ENCODE measurements at places on chromosomes 16 and 17. TPM values are rescaled to one million over a fixed set of nuclear protein-coding genes. Genes with fewer than 3 reads are reported as not detected.
A peak's percentile ranks its signal among the peaks of the same experiment; 100 is the strongest.

Gene ACSM5
- total RNA-seq = not detected

Gene RAMP2
- not detected for total RNA-seq

Gene CA10
- not detected for total RNA-seq

Gene CX3CL1
- total RNA-seq = not detected

Gene AMFR
- 48.8 TPM for total RNA-seq

- no peak overlapping the region for H3K27ac ChIP-seq
- peaks cover 22% of the 10 kb centered on the region for H3K4me1 ChIP-seq
- no peaks in the 10 kb centered on the region for H3K27me3 ChIP-seq
- H3K4me3 ChIP-seq = no peak overlapping the region
- no peak for DNase-seq
These were observed 20.1 kb downstream of the MINK1 start for GRCh38 chr17:4853208-4853671.

- H3K4me1 ChIP-seq = peaks cover 38% of the 10 kb centered on the region
- no peak overlapping the region for H3K27ac ChIP-seq
- DNase-seq = no peak
- H3K36me3 ChIP-seq = peaks cover 22% of the 10 kb centered on the region
- H3K4me3 ChIP-seq = no peak overlapping the region
- H3K27me3 ChIP-seq = no peaks in the 10 kb centered on the region
These were observed 8.2 kb upstream of the GGA2 start for GRCh38 chr16:23518435-23518891.

DNA sequence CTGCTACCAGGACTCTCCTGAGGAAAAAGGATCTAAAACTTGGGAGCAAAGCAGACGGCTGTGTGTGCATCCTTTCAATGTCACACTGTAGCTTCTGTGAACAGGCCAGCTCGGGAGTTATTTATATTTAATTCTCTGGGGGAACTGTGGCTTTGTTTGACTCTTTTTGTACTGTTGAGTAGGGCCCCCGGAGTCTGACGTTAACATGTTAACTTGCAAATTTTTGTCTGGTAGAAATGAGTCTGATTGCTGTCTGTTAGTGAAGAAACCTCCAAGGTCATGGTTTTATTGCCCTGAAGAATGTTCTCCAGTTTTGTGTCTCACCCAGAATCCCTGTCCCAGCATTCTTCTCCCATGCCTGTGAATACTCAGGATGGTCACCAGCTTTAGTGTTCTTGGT is 14.2 kb upstream of the KCNG4 start:
- no peaks in the 10 kb centered on the region for H3K36me3 ChIP-seq
- no peak overlapping the region for H3K4me3 ChIP-seq
- H3K4me1 ChIP-seq = no peaks in the 10 kb centered on the region
- peaks cover 31% of the 10 kb centered on the region for H3K27me3 ChIP-seq
- H3K27ac ChIP-seq = no peak overlapping the region

DNA sequence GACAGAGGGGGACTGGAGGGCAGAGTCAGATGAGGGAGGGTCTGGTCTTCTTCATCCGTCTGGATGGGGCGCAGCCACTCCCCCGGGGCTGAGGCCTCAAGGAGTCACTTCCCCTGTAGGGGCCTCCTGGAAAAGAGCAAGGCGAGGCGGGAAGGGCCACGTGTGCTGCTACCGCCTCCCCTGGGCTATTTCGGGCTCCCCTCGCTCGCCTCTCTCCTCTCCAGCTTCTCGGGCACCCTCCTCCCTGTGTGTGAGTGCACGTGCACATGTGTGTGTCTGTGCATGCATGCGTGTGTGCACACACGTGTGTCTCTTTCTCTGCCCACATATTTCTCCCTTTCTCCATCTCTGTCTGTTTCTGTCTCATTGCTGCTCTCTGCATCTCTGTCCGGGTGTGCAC is 10.1 kb downstream of the GSG1L start:
- no peaks in the 10 kb centered on the region for H3K36me3 ChIP-seq
- no peak overlapping the region for H3K27ac ChIP-seq
- no peak overlapping the region for H3K4me3 ChIP-seq
- H3K4me1 ChIP-seq = no peaks in the 10 kb centered on the region
- H3K27me3 ChIP-seq = peaks cover 3% of the 10 kb centered on the region

DNA sequence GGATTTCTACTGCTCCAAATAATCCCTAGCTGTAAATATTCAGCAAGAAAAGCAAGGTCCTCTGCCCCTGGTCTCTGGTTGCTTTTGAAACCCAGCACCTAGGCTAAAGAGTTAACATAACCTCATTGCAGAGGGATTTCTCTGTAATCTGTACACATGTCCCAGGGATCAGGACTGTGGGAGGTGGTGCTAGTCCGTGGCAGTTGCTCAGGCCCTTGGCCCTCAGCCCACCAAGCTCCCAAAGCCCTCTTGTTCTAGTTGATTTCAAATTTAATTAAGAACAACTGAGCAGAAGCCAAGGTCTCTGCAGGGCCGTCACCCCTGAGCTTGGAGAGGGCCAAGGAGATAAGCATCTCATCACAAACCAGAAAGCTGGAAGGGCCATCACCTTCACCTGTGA is 181.1 kb downstream of the SOX9 start:
- no peak overlapping the region for H3K4me3 ChIP-seq
- no peaks in the 10 kb centered on the region for H3K4me1 ChIP-seq
- H3K36me3 ChIP-seq = no peaks in the 10 kb centered on the region
- H3K27ac ChIP-seq = no peak overlapping the region
- H3K27me3 ChIP-seq = no peaks in the 10 kb centered on the region

- H3K27me3 ChIP-seq = no peaks in the 10 kb centered on the region
- no peak overlapping the region for H3K4me3 ChIP-seq
- no peaks in the 10 kb centered on the region for H3K36me3 ChIP-seq
- no peak for DNase-seq
- no peak overlapping the region for H3K27ac ChIP-seq
These were observed 15.6 kb downstream of the SNX29 start for GRCh38 chr16:11992008-11992584.

GRCh38 chr17:73089322-73090317 is 2.9 kb downstream of the SLC39A11 start:
- H3K4me1 ChIP-seq = peaks cover 20% of the 10 kb centered on the region
- DNase-seq = no peak
- no peaks in the 10 kb centered on the region for H3K27me3 ChIP-seq
- H3K27ac ChIP-seq = no peak overlapping the region

- peaks cover 61% of the 10 kb centered on the region for H3K4me1 ChIP-seq
- H3K27me3 ChIP-seq = peaks cover 2% of the 10 kb centered on the region
- H3K27ac ChIP-seq = no peak overlapping the region
- H3K4me3 ChIP-seq = no peak overlapping the region
These were observed 519.1 kb downstream of the MAF start for GRCh38 chr16:79081297-79082066.

GRCh38 chr17:63537991-63538692 is 12.1 kb upstream of the DCAF7 start:
- DNase-seq = no peak
- H3K27me3 ChIP-seq = peaks cover 32% of the 10 kb centered on the region
- H3K4me1 ChIP-seq = peaks cover 4% of the 10 kb centered on the region
- H3K27ac ChIP-seq = no peak overlapping the region

DNA sequence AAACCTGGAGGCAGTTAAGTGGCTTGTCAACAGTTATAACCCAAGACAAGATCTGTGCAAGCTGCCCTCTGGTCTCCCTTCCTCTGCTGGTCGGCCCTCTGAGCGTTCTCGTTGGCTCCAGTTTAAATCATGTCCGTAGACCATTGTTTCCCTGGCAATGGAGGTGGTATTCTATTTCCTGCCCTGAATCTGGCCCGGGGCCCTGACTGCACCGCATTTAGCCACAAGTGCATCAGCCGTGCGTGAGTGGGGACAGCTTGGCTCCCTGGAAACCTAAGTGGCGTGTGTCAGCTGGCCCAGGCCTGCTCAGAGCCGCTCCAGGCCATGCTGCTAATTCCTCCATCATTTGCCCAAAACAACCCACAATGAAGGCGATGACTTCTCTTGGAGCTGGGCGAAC is 15.0 kb upstream of the MYLK3 start:
- no peaks in the 10 kb centered on the region for H3K36me3 ChIP-seq
- H3K27ac ChIP-seq = no peak overlapping the region
- H3K4me3 ChIP-seq = no peak overlapping the region

- H3K27me3 ChIP-seq = no peaks in the 10 kb centered on the region
- no peak overlapping the region for H3K4me3 ChIP-seq
- DNase-seq = no peak
- H3K4me1 ChIP-seq = peaks cover 18% of the 10 kb centered on the region
These were observed 87.2 kb downstream of the LITAF start for GRCh38 chr16:11499295-11500089.

- no peak overlapping the region for H3K4me3 ChIP-seq
- H3K27ac ChIP-seq = peak overlapping the region; percentile 71
- no peaks in the 10 kb centered on the region for H3K27me3 ChIP-seq
- H3K4me1 ChIP-seq = peaks cover 19% of the 10 kb centered on the region
These were observed 23.2 kb upstream of the DUSP14 start for GRCh38 chr17:37466471-37466870.
